Hepatocyte (in vitro differentiated cells): ENCODE measurements at places on chromosomes 2 and 18. TPM values are rescaled to one million over a fixed set of nuclear protein-coding genes. Genes with fewer than 3 reads are reported as not detected.

The MC2R gene
- not detected in 2 replicates for total RNA-seq

GRCh38 chr2:218894880-218895157 lies 14.2 kb downstream of the WNT10A start:
- no peaks in the 10 kb centered on the region for H3K36me3 ChIP-seq
- peaks cover 67% of the 10 kb centered on the region for H3K27me3 ChIP-seq
- DNase-seq: no peak
- no peak overlapping the region for H3K4me3 ChIP-seq

DNA sequence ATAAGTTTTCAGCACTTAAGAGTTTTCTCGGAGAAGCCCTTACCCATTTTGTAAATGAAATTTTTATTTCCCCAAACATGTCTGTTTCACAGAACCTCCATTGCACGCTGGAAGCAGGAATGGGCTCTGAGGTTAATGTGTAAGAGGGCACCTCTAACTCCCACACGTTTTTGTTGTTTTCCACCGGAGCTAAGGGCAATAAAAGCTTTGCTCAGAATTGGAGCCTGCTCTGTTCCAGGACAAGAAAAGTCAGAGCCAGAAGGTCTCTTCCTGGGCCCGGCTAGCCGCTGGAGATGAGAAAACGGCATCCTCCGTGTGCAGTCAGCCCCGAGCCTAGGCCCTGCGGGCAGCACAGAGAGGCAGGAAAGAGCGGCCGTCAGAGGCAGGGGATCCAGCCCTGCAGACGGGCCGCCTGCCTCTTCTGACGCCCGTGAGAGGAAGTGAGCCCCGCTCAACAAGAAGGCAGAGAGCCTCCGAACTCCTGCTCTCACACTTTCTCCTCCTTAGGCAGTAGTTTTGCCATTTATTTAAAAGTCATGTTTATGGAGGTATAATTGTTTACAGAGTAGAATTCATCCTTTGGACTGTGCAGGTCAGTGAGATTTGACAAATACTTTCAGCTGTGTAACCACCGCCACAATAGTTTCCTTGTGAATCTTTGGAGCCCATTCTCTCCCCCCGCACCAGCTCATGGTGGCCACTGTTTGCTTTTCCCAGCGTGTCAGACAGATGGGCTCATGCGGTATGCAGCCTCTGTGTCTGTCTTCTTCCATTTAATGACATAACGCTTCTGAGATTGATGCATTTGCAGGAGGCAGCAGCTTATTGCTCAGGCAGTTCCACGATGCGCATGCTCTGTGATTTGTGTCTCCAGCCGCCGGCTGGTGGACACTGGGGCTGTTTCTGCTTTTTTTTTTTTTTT lies 117.3 kb downstream of the GALR1 start:
- DNase-seq: peak; percentile 77
- no peak overlapping the region for H3K4me3 ChIP-seq
- no peaks in the 10 kb centered on the region for H3K27me3 ChIP-seq
- H3K27ac ChIP-seq: peak overlapping the region; percentile 63
- peaks cover 5% of the 10 kb centered on the region for H3K4me1 ChIP-seq

DNA sequence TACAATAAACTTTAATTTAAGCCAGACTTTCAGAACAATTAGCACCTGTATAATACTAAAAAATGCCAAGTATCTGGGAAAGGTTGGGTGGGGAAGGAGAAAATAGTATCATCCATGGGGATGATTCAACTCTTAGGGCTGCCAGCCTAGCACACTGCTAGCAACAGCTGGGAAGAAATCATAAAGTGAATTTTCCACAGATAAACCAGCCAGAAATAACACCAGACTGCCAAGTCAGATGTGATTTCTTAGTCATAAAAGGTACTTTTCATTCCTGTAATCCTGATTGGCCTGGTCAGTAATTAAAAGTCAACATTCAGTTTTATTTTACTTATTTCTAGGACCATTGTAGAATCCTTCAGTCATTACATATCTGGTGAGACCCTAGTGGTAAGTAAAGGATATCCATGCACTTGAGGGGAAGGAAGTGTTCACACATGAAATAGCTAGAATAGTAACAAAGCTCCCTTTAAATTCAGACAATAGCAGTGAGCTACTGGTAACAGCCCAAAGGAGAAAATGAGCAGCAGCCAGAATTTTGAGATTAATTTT lies 59.4 kb downstream of the LIMS1 start:
- H3K36me3 ChIP-seq: no peaks in the 10 kb centered on the region
- H3K27me3 ChIP-seq: no peaks in the 10 kb centered on the region
- no peak overlapping the region for H3K4me3 ChIP-seq
- peaks cover 41% of the 10 kb centered on the region for H3K4me1 ChIP-seq
- DNase-seq: no peak

DNA sequence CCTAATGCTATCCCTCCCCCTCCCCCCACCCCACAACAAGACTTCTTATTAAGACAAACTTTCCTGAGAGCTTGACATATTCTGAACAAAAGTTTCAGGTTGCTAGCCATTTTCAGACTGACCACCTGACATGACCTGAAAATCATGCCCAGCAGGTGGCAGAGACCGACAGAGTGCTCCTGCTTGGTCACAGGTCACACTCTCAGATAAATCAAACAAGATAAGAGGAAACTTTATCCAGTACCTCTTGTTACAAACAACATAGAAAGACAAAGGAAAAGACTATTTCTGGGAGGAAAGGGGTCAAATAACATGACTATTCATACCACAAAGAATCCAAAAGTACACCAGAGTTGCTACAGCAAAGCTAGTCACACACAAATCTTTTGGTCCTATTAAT lies 107.4 kb downstream of the TMEM200C start:
- no peak overlapping the region for H3K4me3 ChIP-seq
- H3K27me3 ChIP-seq: no peaks in the 10 kb centered on the region
- DNase-seq: no peak
- no peaks in the 10 kb centered on the region for H3K4me1 ChIP-seq
- H3K27ac ChIP-seq: no peak overlapping the region

GRCh38 chr2:82254728-82255127 lies 1950.2 kb upstream of the LRRTM1 start:
- no peak for DNase-seq
- no peaks in the 10 kb centered on the region for H3K36me3 ChIP-seq
- no peak overlapping the region for H3K4me3 ChIP-seq
- H3K27ac ChIP-seq: no peak overlapping the region
- no peaks in the 10 kb centered on the region for H3K27me3 ChIP-seq
- peaks cover 3% of the 10 kb centered on the region for H3K4me1 ChIP-seq

The DHRS9 gene
- 1.1 and 1.2 TPM in 2 replicates for total RNA-seq

- H3K36me3 ChIP-seq: no peaks in the 10 kb centered on the region
- H3K27me3 ChIP-seq: no peaks in the 10 kb centered on the region
- H3K4me3 ChIP-seq: no peak overlapping the region
- no peak for DNase-seq
- peaks cover 5% of the 10 kb centered on the region for H3K4me1 ChIP-seq
These were observed 150.2 kb downstream of the FSHR start for GRCh38 chr2:49004036-49004626.

DNA sequence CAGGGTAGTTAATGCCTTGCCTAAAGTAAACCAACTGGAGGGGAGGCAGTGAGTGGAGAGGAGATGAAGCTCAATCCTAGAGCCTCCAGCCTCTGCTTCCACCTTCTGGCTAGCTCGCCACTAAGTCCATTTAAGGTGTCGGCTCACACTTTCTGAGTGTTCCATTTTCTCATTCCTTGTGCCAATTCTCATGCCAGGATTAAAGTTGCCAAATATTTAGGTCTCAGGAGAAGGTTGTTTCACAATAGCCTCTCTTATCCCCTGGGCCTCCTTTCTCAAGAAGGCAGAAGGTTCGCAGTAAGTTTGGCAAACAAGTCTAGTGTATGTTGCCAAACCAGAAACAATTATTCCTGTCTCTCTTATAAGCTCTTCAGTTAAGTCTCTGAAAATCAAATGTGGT lies 57.2 kb downstream of the TACR1 start:
- H3K4me3 ChIP-seq: no peak overlapping the region
- no peak overlapping the region for H3K27ac ChIP-seq
- H3K36me3 ChIP-seq: no peaks in the 10 kb centered on the region
- no peak for DNase-seq

DNA sequence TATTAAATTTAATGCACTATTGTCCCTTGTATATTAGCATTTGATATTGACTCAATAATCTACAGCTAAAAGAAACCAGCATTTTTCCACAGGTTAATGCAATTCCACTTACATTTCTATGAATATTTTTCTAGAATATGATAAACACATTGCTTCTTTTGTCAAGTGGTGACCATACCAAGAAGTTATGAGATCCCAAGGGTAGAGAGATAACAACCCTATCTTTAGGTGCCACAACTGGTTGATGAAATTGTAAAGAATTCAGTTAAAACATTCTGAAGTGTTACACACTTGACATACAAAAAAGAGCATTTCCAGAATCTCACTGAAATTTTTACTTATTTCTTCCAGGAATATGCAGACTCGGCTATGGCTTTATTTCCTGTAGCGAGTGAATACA lies 56.0 kb downstream of the ABCG8 start:
- H3K27me3 ChIP-seq: no peaks in the 10 kb centered on the region
- no peak overlapping the region for H3K4me3 ChIP-seq
- no peak overlapping the region for H3K27ac ChIP-seq
- H3K4me1 ChIP-seq: no peaks in the 10 kb centered on the region
- H3K36me3 ChIP-seq: peaks cover 3% of the 10 kb centered on the region

The SLC30A3 gene
- total RNA-seq: 0.20 TPM in 1 of 2 replicates, not detected in the other

DNA sequence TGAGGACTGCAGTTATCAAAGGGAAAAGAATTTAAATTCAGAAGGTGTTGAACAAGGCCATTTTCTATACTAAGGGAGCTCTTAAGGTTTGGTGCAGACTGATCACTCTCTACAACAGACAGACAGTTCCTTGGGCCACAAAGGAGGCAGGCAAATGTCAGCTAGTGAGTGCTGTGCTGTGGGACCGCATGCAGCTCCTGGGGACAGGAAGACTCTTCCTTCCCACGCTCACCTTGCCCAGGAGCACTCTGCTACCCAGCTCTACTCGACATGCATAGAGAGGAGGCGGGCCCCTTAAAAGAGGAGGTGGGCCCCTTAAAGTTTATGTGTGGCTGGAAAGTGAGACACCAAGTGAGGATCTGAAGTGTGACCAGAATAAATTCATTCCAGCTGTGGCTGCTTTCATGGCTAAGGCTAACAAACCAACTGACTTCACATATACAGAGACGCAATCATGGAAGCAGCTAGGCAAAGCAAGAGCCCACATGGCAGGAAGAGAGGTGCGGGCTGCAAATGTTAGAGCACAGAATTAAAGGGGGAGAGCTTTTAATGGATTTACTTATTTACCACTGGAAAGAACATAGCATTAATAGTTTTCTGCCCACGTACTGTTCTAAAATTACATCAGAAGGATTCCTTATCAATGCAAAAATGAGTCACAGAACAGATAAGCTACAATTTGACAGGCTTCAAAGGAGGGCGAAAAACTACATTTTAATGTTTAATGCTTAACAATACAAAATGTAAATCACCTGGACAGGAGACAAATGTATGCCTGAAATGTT lies 101.4 kb upstream of the RNU4ATAC start:
- H3K36me3 ChIP-seq: no peaks in the 10 kb centered on the region
- peak; percentile 7 for DNase-seq
- H3K27me3 ChIP-seq: no peaks in the 10 kb centered on the region
- H3K27ac ChIP-seq: peak overlapping the region; percentile 60
- H3K4me1 ChIP-seq: peaks cover 13% of the 10 kb centered on the region
- H3K4me3 ChIP-seq: no peak overlapping the region

The AQP12B gene
- total RNA-seq: 0.04 TPM in 1 of 2 replicates, not detected in the other

GRCh38 chr2:7703048-7703447 lies 785.8 kb downstream of the RNF144A start:
- H3K27ac ChIP-seq: no peak overlapping the region
- no peak for DNase-seq
- H3K4me1 ChIP-seq: no peaks in the 10 kb centered on the region
- no peak overlapping the region for H3K4me3 ChIP-seq
- H3K27me3 ChIP-seq: no peaks in the 10 kb centered on the region

GRCh38 chr2:100425107-100425506 lies 7.6 kb upstream of the CHST10 start:
- no peaks in the 10 kb centered on the region for H3K4me1 ChIP-seq
- H3K36me3 ChIP-seq: no peaks in the 10 kb centered on the region
- no peak overlapping the region for H3K27ac ChIP-seq
- H3K4me3 ChIP-seq: no peak overlapping the region
- DNase-seq: no peak

DNA sequence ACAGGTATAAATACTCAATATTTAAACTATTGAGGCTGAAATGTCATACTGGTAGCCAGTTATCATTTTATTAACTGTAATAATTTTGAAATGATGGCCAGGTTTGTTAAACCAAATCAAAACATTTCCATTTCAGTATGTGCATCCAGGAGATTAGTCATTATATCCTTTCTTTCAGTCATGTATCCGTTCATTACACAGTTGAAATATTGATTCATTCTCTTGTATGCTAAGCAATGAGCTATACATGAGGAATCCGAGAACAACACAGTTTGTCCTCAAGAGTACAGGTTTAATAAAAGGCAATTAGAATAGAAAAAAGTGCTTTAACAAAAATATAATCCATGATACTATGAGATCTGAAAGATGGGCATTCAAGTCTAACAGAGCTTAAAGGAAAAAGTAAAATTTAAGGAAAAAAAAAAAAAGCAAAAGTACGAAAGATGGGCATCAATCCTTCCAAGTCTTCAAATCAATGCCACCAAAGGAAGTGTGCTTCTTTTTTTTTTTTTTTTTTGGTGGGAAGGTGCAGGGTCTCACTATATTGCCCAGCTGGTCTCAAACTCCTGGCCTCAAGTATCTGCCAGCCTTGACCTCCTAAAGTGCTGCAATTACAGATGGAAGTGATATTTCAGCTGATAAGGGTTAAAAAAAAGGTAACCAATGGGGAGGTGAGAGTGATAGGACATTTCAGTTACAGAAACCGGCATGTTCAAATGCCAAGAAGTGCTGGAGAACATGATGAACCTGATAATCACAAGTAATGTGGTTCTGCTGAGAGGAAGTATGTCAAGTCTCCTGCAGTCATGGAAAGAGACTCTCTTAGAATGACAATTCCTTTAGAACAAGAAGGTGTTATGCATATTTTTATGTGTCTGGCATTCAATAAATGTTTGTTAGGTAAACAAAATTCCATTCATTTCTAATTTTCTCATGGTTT lies 35.8 kb downstream of the PUM2 start:
- peaks cover 6% of the 10 kb centered on the region for H3K36me3 ChIP-seq
- no peaks in the 10 kb centered on the region for H3K4me1 ChIP-seq
- no peak overlapping the region for H3K4me3 ChIP-seq
- DNase-seq: no peak

The PLGLB2 gene
- 13.7 and 28.5 TPM in 2 replicates for total RNA-seq
